ENCODE measurements at places on chromosomes 7 and 10. TPM values are rescaled to one million over a fixed set of nuclear protein-coding genes. Genes with fewer than 3 reads are reported as not detected.

DNA sequence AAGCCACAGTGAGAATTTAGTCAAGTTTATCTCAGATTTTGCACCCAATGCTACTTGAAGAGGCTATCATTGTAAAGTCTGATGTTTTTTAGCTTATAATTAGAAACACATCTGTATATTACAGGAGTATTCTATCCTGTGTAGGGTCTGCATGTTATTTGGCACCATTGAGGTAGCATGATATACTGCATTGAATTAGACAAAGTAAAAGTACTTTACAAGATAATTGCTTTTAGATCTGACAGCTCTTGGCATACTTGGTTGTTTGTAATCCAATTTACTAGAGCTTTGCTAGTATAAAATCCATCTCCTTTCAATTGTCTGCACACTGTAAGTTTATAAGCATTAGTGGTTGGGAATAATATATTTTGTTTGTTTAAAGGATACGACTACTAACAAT lies 714.3 kb downstream of the ANKRD7 start:
- DNase-seq, result no peak

- DNase-seq, result no peak
These were observed 35.5 kb upstream of the WASL start for GRCh38 chr7:123784263-123784662.

DNA sequence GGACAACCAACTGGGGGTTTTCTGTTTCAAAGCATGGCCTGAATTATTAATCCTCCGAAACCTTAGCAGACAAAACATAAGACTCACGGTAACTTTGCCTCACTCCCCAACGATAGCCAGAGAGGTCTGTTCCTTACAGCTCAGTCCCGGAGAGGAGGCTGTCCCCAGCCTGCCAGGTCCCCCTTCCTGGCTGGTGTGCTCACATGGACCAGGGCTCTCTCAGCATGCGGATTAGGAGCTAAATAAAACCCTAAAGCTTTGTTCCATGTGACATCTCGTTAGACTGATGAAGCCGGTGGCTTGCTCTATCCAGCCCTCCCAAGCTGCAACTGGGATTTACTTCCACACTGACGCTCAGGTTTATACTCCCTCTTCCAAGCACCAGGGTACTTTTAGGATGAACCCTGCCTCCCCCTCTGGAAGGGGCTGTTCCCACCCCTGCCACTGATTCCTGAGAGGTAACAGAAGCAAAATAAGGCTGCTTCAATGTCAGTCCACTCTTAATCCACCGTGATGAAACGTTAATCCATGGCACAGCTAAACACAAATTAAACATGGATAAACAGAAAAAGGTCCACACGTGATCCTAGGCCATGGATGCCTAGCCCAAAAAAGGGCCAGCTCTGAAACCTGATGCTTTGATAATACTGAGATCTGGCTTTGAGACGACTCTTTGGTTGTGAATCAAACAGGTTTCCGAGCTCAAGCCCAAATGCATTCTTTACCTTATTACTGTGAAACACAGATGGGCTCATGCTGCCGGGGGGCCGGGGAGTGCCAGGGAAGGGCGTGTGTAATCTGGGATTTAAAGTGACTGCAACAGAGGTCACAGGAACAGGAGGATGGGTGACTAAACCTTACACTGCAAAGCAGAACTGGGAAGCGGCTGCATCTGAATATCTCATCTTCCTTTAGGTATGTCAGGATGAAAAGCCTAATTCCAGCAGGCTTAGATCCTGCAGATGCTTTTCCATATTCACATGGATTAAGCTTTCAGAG lies 86.2 kb downstream of the ZRANB1 start:
- no peak for DNase-seq

GRCh38 chr10:8056871-8057331 lies 2.4 kb downstream of the GATA3 start:
- DNase-seq, result no peak

GRCh38 chr10:70680899-70681730 lies 8.8 kb downstream of the ADAMTS14 start:
- DNase-seq, result no peak

- no peak for DNase-seq
These were observed 96.6 kb downstream of the FAM53B start for GRCh38 chr10:124647421-124648130.

- no peak for DNase-seq
These were observed 228.6 kb downstream of the GLRX3 start for GRCh38 chr10:130364631-130365411.

DNA sequence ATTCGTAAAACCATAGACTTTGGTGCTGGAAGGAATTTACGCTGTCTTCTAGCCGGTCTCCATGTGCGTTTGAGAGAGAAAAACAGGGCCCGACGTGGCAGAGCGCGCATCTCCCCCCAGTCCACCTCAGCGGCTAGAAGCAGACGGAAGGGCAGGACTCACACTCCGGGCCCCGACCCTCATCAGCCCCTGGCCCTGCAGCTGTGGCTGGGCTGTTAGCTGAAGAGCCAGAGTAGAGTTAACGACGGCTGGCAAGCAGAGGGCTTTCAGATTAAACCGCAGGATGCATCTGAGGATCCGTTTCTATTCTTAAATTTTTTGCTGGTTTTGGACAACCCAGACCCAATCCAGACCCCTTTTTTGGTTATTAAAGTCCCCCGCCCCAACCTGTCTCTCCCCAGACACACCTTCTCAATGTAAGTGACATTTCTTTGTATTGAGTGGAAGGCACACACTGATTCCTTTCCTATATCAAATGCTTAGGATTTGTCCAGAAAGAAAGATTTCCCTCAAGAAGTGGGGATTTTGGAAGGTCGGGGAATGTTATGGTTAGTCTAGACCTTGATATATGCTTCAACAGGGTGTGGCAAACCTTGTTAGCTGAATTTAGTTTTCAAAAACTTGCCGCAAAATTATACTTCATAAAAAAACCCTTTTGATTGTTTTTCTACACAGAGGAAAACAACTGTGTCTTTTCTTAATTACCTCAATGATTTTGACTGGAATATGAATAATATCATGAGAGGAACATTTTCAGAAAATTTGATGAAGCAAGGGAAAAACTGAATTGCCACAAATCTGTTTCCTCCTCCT lies 1.7 kb upstream of the TBX20 start:
- no peak for DNase-seq

DNA sequence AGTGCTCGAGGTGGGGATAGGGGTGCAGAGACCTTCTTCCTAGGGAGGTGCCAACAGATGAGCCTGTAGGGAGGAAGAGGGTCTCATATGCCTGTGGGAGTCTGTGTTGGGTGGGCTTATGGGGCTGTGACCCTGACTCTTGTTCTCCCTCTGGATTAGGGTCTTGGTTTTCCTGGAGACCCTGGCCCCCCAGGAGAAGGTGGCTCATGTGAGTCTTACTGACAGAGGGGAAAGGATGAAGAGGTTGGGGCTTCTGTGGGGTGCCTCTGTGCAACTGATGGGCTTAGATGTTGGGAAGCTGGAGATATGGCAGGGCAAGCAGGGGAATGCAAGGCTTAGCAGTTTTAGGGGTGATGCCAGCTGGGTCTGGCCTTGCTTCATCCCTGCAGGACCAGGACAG lies 20.2 kb upstream of the VOPP1 start:
- DNase-seq, result no peak

Gene GLRX3
- polyA plus RNA-seq, result 59.4 TPM

Gene FAM180A
- 0.48 TPM for polyA plus RNA-seq

Gene MBL2
- polyA plus RNA-seq, result not detected

Gene TWIST1
- 8.8 TPM for polyA plus RNA-seq

All from muscle of arm (tissue), 14 donors.